ENCODE measurements at places on chromosomes 12 and 14. TPM values are rescaled to one million over a fixed set of nuclear protein-coding genes. Genes with fewer than 3 reads are reported as not detected.

DNA sequence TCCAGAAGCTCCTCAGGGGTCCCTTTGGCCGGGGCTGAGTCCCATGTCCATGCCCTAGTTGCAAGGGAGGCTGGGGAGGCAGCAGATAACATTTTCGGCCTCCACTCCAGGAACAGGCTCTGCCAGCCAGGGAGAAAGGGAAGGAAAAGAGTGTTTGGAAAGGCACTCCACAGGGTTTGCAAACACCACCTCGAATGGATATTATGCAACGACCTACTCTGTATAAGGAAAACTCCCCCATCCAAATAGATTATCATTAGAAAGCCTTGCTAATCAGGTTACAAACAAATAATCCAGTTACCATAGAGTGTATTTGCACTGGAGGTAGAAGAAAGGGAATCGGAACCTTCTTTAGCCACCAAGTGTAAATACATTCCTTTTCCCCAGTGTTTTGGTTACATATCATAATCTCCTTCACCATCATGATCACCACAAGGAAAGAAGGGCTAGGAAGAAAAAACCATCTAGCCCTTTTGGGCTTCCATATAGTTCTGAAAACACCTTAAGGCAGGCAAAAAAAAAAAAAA, 40.4 kb downstream of the TMCC3 start:
- DNase-seq: no peak
- no peaks in the 10 kb centered on the region for H3K27me3 ChIP-seq
- no peak overlapping the region for H3K27ac ChIP-seq
- H3K4me3 ChIP-seq: no peak overlapping the region
- H3K4me1 ChIP-seq: no peaks in the 10 kb centered on the region
- no peaks in the 10 kb centered on the region for H3K36me3 ChIP-seq

DNA sequence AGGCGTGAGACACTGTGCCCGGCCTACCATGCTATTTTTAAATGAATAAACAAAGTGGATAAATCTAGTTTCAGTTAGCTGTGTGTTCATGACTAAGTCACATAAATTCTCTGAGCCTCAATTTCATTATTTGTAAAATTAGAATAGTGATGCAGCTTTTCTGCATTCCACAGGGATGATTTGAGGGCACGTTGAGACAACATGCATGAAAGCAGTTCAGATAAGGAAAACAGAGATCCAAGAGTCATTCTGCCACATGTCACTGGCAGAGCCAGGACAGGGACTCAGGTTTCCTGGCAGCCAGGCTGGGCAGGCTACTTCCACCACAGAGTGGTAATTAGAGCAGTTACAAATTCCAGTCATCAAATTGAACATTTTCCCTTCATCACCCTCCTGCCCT, 2.9 kb upstream of the PPP4R4 start:
- no peak overlapping the region for H3K27ac ChIP-seq
- no peak for DNase-seq
- H3K4me3 ChIP-seq: no peak overlapping the region
- H3K27me3 ChIP-seq: peaks cover 3% of the 10 kb centered on the region
- H3K4me1 ChIP-seq: peaks cover 6% of the 10 kb centered on the region
- H3K36me3 ChIP-seq: no peaks in the 10 kb centered on the region

- no peak for DNase-seq
- H3K4me3 ChIP-seq: no peak overlapping the region
- no peaks in the 10 kb centered on the region for H3K36me3 ChIP-seq
- no peaks in the 10 kb centered on the region for H3K4me1 ChIP-seq
- no peaks in the 10 kb centered on the region for H3K27me3 ChIP-seq
Observed at GRCh38 chr14:28365510-28365909, 401.1 kb upstream of the FOXG1 start.

- peak within 1 kb of the TSS; percentile 44 for H3K27ac ChIP-seq
- H3K27me3 ChIP-seq: no peaks in the 10 kb centered on the region
- peak within 1 kb of the TSS; percentile 51 for H3K4me3 ChIP-seq
- peak; percentile 60 for DNase-seq
- H3K36me3 ChIP-seq: no peaks in the 10 kb centered on the region
Observed at GRCh38 chr12:67989184-67989920, at the start of gene IFNG-AS1. IFNG-AS1 (plus strand) TSS chr12:67989447.

CACNA2D4 gene
- 14.1 TPM for polyA plus RNA-seq

Data from CD4-positive, alpha-beta memory T cell (primary cell).